ENCODE measurements at places on chromosomes 1 and 21.

DNA sequence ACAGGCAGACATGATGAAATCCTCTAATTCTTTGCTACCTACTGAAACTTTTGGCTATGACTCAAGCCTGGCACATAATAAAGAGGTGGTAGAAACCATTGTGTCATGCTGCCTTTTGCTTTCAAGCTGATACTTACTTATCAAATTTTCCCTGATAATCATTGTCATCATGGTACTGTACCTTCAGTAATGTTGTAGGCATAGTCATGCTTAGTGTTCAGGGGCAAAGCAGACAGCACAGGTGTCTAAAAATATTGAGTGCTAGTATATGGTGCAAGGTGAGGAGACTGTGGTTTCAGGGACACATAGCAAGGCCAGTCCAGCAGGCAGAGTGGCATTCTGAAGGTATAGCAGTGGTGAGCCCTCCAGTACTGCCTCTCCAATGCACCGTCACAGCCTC is 226.9 kb upstream of the DEPDC1 start:
- no peak for DNase-seq

- no peak for DNase-seq
Observed at GRCh38 chr1:19140465-19140864, 69.6 kb downstream of the UBR4 start.

DNA sequence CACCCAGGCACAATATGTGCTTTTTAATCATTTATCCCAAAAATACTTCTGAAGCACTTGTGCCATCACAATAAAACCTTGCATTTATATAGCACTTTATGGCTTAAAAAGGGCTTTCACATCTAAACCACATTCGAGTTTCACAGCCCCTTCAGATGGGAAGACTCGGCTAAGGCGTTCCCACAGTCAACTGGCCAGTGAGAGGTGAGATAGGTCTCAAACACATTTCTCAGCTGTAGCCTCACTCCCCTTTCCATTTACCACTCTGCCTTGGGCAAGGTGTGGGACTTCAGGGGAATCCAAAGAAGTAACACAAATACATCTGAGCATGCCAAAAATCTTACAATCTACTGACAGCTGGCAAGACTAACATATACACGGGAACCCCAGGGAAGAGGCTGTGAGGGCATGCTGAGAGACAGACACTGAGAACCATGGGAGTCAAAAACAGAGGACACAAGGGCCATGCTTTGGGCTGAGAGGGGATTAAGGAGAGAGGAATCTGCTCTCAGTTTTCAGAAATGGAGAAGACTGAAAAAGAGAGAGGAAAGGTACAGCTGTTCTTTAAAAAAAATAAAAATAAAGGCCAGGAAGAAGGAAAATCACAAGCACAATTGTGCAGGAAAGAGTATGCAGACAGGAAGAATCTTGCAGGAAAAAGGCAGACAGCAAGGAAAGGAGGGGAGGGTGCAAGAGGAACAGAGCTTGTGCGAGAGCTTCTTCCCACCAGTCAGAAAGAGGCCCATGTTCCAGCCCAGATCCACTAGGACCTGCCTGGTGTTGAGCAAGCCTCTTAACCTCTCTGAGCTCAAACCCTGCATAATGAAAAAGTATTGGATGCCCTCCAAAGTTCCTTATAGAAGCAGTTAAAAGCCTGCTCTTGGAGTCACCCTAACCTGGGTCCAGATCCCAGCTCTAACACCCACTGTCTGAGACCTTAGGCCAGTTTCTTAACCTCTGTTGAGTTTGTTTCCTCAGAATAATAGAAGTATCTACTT is 73.5 kb downstream of the JAK1 start:
- DNase-seq, result no peak

- no peak for DNase-seq
Observed at GRCh38 chr1:24203404-24203803, 16.3 kb upstream of the IFNLR1 start.

GRCh38 chr1:210457568-210457967 is 128.9 kb downstream of the HHAT start:
- DNase-seq, result no peak

GRCh38 chr1:172883387-172883791 is 167.4 kb downstream of the TNFSF18 start:
- no peak for DNase-seq

- no peak for DNase-seq
Observed at GRCh38 chr1:59556802-59557548, 257.8 kb upstream of the HOOK1 start.

- no peak for DNase-seq
Observed at GRCh38 chr1:29753244-29753643, 516.9 kb downstream of the PTPRU start.

DNA sequence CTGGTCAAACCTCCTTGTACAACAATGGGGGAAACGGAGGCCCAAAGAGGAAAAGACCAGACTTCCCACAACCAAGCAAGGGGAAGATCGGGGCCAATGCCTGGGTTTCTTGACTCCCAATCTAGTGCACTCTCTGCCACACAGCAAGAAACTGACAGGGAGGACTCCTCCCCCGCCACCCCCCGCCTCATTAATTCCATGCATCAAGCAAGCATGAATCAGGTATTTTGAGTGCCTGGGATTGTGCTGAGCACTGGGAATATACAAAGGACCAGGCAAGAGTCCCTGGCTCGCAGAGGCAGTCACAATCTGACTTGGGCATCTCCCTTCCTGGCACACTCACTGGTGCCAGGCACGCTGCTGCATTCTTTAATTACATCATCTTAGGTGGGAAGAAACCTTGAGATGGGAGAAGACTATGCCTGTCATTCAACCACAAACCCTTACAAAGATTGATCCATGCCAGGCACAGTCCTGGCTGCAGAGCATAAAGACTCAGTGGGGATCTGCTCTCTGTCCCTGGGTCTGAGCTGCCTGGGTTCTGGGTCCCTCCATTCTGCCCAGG is 4.4 kb upstream of the KCNC4 start:
- DNase-seq, result no peak

- DNase-seq, result peak; percentile 2
Observed at GRCh38 chr1:177256153-177257075, 85.7 kb downstream of the BRINP2 start.

DNA sequence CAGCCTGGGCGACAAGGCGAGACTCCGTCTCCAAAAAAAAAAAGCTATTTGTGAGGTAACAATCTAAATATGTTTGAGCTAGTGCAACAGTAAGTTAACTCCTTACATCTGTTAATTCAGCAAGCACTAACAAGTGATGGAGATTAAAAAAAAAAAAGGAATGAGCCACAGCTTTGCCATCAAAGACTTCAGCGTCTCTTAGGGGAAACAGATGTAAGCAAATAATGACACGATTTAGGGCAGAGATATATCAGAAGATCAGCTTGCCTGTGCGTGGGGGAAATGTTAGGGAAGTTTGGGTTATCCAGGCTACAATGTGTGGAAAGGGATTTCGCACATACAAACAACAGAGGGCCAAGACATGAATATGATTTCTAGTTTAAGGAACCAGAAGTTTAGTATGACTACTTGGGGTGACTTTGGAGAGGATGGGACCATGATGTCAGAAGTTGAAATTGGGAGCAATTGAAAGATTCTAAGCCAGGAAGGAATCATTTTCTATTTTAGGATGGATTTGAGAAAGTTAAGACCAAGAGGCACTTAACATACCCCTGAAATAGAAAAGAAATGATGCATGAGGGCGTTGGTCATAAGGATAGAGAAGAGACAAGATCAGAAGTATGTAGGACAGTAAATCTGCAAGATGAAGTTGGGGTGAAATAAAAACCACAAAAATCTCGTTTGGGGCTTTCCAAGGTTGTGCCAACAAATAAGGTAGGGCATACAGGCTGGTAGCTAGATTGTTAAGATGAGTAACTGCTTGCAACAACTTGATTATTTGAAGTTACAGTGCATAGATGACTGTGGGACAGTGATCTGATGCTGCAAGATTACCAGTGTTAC is 2.4 kb upstream of the BRWD1 start:
- no peak for DNase-seq

DNA sequence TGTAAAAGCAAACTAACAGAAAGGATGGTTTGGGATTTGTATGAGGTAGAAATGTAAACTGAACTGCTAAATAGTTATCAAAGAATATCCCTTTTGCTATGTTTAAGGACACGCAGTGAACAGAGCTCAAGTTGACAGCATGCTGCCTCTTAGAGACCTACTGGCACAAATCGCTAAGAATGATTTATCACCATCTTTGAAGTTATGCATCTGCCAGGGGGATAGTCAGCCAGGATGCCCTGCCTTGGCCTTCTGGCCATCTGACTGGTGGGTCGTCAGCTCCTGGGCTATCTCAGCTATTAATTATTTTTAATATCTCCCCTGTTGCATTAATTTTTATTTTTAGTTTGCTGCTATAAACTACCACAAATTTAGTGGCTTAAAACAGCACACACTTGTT is 334.8 kb upstream of the KAZN start:
- no peak for DNase-seq

DNA sequence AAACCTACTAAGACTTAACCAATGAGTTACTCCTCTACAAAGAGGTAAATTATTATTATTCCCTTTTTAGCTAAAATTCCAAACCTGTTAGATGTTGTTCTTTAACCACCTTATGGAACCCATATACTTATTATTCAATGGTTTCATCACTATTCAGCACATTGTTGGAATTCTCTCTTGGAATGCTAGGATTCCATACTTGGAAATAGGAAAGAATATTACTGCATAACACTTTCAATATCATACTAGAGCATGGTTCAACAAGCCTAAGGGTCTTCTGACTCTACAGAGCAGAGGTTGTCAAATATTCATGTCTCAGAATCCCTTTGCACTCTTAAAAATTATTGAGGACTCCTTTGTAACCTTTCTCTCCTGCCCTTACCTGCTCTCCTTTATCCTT is 69.4 kb downstream of the DEGS1 start:
- no peak for DNase-seq

Data from stimulated activated CD4-positive, alpha-beta T cell treated with anti-CD3 and anti-CD28 coated beads, Interleukin-2, amount 100 ng/mL, for 48 hours (primary cell).